ENCODE measurements at places on chromosomes 16 and 17.

DNA sequence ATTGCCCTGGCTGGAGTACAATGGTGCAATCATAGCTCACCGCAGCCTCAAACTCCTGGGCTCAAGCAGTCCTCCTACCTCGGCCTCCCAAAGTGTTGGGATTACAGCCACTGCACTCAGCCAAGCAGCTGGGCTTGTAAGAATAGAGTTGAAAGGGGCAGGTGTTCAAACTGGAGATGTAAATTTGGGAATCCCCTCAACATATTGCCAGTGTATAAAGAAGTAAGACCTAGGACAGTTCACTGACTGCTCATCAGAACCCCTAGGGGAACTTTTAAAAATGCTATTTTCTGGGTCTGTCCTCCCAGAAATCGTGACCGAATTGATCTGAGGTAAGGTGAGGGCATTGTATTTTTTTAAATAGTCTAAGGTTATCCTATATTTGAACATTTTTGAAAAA lies 8.9 kb upstream of the DNAJA2 start:
- no peak for DNase-seq

GRCh38 chr16:88570691-88571092 lies 489 bp downstream of the ZC3H18 start:
- DNase-seq: no peak

- no peak for DNase-seq
Observed at GRCh38 chr16:825341-826061, 25.0 kb upstream of the GNG13 start.

- no peak for DNase-seq
Observed at GRCh38 chr16:1538804-1539520, 5.5 kb downstream of the TMEM204 start.

GRCh38 chr17:13176436-13176835 lies 158.6 kb upstream of the ELAC2 start:
- no peak for DNase-seq

DNA sequence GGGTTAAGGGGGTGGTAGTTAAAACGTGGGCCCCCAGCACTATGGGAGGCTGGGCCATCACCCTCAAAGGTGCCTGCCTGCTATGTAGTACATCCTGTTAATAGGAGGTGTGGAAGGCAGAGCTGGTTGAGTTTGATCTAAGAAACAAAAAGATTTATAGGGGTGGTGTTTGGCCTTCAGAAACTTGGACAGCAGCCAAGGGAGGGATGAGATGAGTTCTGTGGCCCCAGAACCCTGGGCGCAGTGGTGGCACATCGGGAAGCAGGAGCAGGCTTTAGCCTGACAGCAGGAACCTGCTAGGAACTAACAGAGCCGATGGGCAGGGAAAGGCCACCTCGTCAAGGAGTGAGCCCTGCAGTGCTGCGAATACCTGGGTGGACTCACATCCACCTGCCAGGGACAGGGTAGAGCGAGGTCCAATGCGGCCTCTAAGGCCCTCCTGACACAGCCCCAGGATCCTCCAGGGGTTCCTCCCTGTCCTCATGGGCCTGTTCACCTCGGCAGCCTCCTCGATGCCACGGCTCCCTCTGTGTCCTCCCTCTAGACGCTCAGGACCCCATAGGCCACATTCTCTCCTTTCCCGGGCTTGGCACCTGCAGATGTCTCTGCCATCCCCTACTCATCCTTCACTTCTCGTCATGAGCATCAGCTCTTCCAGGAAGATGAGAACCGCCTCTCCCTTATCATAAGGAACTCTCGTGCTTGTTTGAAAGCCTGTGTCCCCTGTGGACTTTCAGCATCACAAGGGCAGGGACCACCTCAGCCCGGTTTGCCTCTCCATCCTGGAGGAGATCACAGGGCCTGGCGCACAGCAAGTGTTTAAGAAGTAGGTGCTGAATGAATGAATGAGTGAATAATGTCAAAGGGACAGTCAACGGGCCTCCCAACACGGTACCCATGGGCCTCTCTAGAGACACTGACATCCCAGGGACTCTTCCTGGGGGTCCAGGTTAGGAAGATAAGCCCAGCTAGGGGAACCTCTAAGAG lies 103.5 kb upstream of the TNRC6C start:
- no peak for DNase-seq

DNA sequence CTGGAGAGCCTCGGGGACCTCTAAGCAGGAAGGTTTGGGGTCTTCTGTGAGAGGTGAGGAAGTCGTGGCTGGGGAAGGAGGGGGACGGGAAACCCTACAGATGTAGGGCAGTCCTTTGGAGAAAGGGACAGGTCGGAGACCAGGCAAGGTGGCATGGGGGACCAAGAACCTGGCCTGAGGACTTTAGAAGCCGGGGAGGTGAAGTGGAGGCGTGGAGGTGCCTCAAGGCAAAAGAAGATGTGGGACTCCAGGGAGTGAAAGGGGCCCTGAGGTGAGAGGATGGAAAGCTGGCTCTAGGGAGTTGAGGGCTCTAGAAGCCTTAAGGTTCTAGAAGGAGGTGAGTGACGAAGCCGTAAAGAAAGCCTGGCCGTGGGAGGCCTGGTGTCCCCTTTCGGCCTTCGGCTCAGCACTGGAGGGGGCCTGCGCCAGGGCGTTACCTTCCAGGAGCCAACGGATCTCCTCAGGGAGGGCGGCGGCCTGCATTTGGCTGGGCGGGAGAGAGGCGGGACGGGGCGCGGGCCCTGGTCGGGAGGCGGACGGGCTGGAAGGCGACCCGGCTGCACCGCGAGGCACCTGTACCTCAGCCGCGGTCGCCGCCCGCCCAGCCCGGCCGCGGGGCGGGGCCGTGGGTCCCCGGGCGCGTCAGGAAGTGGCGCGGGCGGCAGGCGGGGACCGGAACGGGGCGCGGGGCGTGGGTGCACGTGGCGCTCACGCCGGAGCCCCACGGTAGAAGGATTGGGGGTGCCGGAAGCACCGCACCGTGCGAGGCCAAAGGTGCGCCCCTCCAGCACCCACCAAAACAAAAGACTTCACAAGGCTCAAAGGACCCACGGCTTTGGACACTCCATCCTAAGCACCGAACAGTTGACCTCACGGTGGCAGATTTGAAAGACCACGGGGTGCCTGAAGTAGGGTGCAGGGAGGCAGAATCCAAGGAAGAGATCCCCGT lies at the start of gene SKAP1:
Gene SKAP1 (minus strand): TSS at position 577 of the 949 bp plus-strand sequence.
- no peak for DNase-seq

- no peak for DNase-seq
Observed at GRCh38 chr17:77182205-77183172, 41.7 kb downstream of the SEC14L1 start.

- DNase-seq: no peak
Observed at GRCh38 chr16:17561056-17561455, 90.3 kb upstream of the XYLT1 start.

GRCh38 chr16:75632857-75633256 lies 9.8 kb upstream of the ADAT1 start:
- DNase-seq: no peak

- no peak for DNase-seq
Observed at GRCh38 chr16:27724482-27725235, 174.7 kb downstream of the KATNIP start.

GRCh38 chr17:52049051-52049450 lies 109.5 kb downstream of the CA10 start:
- DNase-seq: no peak

DNA sequence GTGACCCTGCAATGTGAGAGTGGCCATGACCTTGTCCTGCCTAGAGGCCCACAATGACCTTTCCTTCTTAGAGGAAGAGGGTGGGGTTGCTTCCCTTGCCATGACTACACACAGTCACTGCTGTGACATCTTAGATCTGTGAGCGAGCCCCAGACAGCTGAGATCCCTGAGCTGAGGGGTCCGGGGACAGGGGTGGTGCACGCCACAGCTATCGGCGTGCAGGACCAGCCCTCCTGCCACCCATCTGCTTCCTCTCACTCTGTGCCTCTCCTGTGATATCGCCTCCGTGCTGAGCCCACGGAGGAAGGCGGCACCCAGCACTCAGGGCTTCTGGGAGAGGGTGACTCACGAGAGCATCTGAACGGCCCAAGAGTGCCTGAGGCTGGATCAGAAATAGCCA lies 35.2 kb downstream of the KIAA0513 start:
- no peak for DNase-seq

DNA sequence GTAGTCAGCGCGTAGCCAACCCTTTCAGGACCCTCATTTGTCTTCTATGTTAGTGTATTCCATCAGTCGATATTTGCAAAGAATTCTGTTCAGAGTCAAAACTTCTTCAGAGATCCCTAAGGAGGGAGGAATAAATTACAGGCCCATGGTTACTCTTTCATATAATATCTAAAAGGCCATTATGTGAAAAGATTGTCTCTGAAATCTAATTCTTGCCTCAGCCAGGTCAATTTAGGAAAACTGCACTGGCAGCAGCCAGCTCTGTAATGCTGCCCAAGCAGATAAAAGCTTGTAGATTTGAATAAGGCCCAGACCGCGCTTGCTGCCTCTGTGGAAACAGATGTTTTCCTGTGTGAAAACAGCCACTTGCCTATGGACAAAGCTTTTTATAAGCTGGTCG lies 379.8 kb downstream of the CNTNAP4 start:
- DNase-seq: no peak

- DNase-seq: no peak
Observed at GRCh38 chr17:58666858-58667267, 25.0 kb downstream of the TEX14 start.

GRCh38 chr17:5361426-5361825 lies 58.0 kb downstream of the NUP88 start:
- DNase-seq: no peak

- DNase-seq: no peak
Observed at GRCh38 chr16:87101903-87102302, 215.3 kb downstream of the C16orf95 start.

DNA sequence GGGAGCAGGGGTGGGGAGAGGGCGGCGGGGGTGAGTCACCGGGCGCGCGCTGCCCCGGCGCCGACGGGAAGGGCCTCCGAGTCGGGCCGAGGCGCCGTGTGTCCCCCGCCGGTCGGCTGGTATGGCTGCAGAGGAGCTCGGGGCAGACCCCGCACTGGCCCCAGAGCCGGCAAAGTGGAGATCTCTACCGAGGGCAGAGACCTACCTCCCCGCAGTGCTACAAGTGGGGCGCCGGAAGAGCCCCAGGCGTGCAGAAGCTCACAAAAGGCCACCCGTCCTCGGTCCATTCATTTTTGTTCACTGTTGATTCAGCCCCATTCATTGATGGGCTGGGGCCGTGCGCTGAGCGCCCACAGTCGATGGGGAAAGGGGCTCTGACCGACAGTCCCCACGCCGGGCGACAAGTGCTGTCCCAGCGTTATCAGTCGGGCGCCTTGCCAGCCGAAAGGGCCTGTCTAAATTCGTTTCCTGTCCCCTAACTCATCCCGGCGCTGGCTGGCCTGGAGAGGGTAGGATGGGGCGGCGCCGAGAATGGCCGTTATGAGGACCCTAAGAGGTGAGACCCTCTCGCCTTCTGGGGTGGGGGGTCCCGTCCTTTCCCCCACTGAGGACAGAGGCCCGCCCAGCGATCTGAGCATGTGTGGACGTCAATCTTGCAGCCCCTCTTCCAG lies 709 bp upstream of the ENO3 start:
- DNase-seq: no peak

DNA sequence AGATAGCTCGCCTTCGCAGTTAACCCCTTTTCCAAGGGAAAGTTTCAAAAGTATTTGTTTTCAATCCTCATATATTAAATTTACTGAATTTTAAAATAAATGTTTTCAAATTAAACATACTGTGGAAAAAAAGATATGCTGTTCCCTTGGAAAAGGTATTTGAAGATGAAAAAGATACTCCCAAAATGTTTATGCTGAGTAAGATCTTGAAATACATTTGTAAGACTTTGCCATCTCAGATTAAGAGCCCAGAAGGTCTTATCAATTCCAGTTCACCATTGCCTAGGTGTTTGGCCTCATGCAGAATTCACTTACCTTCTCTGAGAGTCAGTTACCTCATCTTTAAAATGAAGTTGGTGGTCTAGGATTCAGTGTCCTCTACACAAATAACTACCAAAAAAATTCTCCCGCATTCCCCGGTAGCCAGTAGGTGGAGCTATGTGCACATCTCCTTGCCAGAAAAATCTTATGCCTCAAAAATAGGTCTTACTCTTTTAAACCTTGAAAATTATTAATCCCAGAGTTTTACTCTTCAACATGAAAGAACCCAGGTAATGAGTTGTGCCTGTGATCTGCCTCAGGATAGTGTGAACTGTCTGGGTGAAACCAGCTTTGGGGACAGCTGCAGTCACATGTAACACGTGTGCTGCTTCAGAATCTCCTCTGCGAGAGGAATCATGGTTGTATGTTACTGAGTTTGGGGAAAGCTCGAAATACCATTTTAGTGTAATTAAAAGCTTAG lies 178.3 kb downstream of the MRTFB start:
- DNase-seq: peak; percentile 2

DNA sequence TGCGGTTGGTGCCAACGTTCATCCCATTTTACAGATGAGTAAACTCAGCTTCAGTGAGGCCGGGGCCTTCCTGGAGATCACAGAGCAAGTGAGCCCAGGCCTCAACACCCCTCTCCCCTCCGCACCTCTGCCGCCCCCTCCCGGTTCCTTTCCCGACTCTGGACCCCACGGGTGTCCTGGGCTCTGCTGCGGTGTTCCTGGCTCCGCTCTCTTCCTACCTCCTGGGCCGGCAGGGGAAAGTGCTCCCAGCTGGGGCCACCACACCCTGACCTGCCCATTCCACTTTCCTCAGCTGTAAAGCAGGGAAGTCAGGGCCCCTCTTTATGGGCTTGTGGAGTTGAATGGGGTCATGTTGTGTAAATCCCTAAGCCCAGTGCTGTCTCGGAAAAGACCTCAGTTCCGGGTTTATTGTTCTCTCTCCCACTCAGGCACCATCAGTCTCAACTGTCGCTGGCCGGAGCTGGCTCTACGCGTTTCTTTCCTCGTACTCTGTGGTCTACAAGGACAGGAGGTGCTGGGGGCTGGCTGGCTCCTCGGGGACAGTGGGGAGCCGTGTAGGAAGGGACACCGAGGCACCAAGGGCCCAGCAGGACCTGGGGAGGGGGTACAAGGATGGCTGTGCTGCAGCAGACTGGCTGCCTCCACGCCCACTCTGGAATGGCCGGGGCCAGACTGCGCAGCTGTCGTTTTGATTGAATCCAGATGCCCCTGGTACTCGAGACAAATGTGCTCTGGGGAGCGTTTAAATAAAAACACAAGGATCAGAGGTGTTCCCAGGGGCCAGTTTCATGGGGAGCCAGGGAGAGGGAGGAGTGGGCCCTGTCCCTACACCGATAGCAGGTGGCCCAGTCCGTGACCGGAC lies 21.7 kb upstream of the ACSF3 start:
- no peak for DNase-seq

GRCh38 chr17:48609033-48609432 lies 1.8 kb downstream of the HOXB7 start:
- no peak for DNase-seq

DNA sequence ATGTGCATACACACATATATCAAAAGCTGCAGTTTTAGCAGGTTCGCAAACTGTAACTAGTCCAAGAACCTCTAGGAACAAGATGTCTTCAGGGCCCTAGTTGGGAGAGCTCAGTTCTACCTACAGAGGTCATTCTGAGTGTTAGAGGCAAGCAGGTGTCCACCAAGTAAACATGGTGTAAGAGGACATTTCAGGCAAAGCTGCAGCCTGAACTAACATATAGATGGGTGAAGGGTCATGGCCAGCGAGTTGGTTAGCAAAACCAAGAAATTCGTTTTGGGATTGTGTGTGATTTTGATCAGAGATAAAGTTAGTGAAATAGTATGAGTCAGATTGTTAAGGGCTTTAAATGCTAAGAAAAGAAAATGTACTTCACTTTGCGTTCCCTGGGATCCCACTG lies 24.6 kb downstream of the C17orf75 start:
- DNase-seq: no peak

- DNase-seq: no peak
Observed at GRCh38 chr16:60905811-60906210, 1130.4 kb downstream of the CDH8 start.
